ENCODE measurements at places on chromosomes 2 and 18. TPM values are rescaled to one million over a fixed set of nuclear protein-coding genes. Genes with fewer than 3 reads are reported as not detected.

The PJVK gene
- total RNA-seq, result 0.88 TPM

The NYAP2 gene
- total RNA-seq, result 0.16 TPM

The POTEC gene
- not detected for total RNA-seq

The CFAP210 gene
- 0.12 TPM for total RNA-seq

The ALK gene
- 0.14 TPM for total RNA-seq

The FBXO11 gene
- total RNA-seq, result 22.2 TPM

All from pancreas (tissue), 10 donors.